Stimulated activated CD8-positive, alpha-beta memory T cell treated with anti-CD3 and anti-CD28 coated beads, Interleukin-7, amount 100 ng/mL, for 1 hour (primary cell): ENCODE measurements at places on chromosomes 2 and 18.

- DNase-seq: no peak
Observed at GRCh38 chr2:178506524-178506923, 26.3 kb downstream of the PLEKHA3 start.

DNA sequence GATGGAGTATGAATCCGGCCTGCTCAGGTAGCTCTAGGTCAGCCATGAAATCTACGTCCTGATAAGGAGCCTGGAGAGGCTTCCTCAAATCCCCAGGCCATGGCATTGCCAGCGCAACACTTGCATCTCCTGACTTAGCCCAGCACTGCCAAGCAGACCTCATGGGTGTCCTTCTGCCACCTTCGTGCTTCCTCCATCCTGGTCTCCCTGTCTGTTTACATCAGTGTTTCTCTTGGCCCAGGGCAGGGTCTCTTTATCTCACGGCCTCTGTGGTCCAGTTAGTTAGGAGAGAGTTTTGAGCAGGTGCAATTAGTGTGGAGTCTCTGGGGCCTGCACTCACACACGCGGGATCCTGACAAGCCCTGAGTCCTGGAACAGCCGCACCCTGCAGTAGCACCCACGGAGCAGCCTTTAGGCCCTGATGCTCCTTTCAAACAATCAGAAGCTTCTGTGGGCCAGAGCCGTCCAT lies 193.1 kb upstream of the ARL4C start:
- no peak for DNase-seq

- DNase-seq: no peak
Observed at GRCh38 chr2:231276987-231277386, 78.6 kb downstream of the ARMC9 start.

DNA sequence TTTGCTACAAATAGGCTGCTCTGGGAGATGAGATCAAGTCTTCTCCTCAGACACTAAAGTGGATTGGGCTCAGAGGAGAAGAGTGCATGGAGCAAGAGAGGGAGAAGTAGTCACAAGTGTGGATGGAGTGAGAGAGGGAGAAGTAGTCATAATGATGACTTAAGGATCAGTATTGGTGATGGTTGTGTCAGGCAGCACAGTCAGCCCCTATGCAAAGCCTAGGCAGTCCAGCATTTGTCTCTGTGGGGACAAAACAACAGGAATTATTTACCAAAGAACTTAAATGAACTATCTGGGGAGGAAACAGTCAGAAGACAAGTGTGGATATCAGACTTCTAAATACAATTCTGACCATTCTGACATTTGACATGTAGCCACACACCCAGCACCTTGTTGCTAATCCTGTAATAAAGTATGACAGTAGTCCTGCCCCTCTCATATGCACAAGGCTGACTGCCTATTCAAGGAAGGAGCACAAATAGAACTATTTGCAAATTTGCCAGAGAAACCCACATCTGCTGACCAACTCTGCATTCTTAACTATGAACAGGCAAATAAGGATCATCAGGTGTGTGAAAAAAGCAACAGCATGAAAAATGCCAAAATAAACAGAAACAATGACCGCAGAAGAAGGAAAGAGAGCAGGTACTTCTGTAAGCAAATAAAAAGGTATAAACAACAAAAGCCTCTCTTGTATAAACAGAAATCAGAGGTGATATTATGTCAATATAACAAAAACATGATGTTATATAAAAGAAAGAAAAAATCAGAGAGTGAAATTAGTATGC lies 1597.9 kb upstream of the ACVR2A start:
- no peak for DNase-seq

GRCh38 chr2:188524519-188525113 lies 232.9 kb downstream of the GULP1 start:
- no peak for DNase-seq

- DNase-seq: no peak
Observed at GRCh38 chr2:141570474-141571131, 560.2 kb downstream of the LRP1B start.

DNA sequence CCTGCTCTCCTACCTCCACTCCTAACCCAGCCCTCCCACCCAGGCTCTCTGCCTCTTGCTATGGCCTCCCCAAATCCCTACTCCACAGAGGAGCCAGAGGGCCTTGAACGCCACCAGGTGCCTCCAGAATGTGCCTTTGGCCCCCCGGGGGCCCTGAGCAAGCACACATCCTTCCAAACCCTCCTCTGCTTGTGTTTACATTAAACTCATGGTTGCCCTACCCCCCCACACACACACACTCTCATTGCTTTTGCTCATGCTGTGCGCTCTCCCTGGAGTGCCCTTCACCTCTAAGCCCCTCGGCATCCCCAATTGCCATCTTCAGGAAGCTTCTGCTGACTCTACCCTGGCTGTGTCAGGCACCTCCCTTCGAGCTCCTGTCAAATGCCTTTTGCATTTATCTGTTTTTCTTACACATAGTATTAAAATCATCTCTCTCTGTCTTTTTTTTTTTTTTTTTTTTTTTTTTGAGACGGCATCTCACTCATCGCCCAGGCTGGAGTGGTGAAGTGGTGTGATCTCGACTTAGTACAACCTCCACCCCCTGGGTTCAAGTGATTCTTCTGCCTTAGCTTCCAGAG lies 16.3 kb upstream of the TET3 start:
- no peak for DNase-seq

DNA sequence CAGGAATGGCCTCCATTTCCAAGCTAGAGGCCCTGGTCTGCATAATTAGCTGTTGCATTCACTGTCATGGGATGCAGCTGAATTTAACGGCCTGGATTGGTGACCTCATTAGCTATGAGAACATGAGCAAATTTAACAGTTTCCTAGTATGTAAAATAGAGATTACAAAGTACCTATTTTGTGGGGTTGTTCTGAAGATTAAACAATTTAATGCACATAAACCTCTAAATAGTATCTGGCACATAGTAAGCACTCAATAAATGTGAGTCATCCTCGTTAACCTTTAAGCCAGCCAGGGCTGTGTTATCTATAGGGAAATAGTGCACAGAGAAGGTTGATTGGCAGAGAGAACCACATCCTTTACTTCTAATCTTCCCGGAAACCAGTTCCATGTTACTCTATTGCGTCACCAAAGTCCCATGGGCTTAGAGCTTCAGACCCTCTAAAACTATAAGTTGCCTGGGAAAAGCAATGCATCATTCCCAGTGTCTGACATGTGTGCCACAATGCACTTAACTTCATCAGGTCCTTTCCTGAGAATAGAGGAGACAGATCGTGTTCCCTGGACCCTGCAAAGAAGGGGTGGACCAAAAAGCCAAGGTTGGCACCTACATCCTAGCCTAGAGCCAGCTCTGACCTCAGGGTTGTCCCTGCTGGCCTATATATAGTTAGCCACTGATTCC lies 196.5 kb downstream of the LNPK start:
- no peak for DNase-seq

GRCh38 chr2:201781557-201782051 lies 871 bp upstream of the ALS2 start:
- no peak for DNase-seq

- DNase-seq: no peak
Observed at GRCh38 chr2:9914384-9915065, 37.0 kb upstream of the GRHL1 start.

DNA sequence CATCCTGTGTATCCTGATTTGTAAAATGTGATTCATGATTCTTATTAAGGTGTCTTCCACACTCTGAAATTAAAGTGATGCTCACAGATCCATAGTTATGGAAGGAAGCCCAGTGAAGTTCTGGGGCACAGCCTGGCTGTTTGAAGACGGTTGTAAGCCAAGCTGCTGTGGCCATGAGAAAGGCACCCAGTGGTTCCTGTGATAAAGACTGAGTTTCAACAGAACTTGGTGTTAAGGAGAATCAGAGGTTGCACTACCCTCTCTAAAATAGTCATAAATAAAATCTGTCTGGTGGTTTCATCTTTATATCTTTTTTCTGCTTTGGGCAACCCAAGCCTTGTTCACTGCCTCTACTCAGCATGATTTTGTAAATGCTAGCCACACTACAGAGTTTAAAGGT lies 32.2 kb upstream of the SPOPL start:
- no peak for DNase-seq

GRCh38 chr2:77867146-77867545 lies 345.0 kb upstream of the LRRTM4 start:
- DNase-seq: no peak

GRCh38 chr2:139836769-139837168 lies 1056.6 kb upstream of the NXPH2 start:
- no peak for DNase-seq

GRCh38 chr2:179814050-179814449 lies 47.4 kb downstream of the ZNF385B start:
- DNase-seq: no peak

GRCh38 chr2:188085421-188085820 lies 206.3 kb upstream of the GULP1 start:
- no peak for DNase-seq

DNA sequence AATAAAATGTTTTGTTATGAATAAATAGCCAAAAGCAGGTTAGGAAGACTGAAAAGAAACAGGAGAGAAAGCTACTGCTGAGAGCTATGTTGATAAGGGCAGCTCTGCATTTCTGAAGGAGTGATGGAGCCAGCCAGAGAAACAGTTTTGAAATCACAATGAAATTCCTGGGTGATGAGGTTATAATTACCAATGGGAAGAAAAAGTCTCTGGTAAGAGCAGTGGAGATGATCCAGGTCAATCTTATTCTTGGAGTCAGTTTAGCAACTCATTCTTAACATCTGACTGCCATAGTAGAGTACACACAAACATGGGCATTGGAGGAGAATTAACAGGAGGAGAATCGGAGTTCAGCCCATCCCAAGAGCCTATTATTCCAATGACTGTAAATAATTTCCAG lies 2.4 kb downstream of the ALKAL2 start:
- DNase-seq: no peak

DNA sequence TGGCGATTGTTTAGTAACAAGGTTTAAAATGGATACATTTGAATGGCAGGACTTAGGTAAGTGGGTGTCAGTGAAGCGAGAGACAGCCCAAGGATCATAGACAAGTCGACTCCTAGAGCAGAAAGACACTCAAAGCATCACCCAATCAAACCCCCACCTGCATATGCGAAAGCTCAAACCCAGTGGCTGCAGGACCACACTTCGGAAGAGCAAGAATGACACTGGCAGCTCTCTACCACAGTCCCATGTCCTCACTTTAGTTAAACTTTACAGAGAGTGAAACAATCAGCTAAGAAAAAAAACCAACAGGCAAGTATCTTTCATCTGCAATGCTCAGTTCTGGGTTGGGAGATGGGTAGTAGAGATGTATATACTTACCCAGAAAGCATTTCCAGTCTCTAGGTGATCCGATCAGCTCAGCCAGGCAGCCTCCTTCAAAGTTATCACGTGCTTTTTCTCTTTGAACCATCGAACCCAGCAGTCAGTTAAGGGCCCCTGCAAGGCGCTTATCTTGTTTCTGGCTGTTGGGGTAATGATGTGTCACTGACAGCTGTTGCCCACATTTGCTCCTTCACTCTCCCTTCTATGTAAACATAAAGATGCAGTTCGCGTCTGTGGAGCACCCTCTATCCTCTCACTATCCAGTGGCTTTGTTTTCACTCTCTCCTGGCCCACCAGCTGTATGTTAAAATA lies 357.5 kb upstream of the ID2 start:
- DNase-seq: no peak

- DNase-seq: no peak
Observed at GRCh38 chr2:166297951-166298350, 77.8 kb downstream of the SCN9A start.

DNA sequence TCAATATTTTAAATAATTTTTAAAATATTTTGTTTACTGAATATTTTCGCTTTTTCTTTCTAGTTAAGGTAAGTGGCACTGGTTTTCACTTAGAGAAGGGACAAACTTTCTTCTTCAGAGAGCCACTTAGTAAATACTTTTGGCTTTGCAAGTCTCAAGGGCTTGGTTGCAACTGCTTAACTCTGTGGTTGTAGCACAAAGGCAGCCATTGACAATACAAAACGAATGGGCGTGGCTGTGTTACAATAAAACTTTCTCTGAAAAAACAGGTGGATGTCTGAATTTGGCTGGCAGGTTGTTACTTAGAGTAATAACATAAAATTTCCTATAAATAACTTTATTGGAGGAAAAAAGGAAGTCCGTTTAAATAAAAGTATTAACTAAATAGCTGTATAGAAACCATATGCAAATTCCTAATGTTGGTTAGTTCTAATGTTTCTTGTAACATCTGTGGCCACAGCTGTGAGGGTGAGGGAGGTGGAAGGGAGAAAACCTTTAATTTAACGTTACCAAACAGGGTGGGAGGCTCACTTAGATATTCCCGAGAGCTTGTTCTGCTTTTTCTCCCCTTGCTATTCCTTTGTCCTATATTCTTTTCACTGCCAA lies 62.4 kb upstream of the TNP1 start:
- no peak for DNase-seq

- DNase-seq: no peak
Observed at GRCh38 chr2:16013359-16013911, 73.1 kb downstream of the MYCN start.

DNA sequence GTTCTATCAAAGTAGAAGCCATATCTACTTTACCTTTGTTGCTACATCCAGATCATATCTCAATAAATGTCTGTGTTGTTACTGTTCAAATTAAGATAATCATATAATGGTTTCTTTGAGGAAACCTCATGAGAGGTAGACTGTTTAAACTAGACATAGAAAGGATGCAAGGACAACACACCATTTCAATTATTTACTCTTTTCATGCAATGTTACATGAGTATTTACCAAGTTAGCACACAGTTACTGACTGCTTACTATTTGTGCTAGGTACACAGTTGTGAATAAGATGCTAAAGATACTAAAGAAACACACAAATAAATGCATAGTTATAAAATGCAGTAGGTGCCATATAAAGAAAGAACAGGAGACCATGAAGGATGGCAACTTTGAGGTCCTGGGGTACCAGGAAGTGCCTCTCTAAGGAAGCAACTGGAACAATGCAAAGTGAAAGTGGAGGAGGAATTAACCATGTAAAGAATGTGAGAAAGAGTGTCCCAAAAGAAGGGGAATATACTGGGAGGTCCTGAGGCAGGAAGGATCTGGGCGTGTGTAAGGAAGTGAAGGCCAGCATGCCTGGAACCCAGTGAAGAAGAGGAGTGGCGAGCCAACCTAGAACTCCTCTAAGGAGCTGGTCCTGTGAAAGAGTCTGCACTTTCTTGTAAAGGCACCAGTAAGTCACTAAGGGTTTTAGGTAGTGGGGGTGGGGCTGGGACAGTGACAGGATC lies 39.4 kb downstream of the RBMS1 start:
- DNase-seq: no peak

- DNase-seq: no peak
Observed at GRCh38 chr2:202426751-202427150, 50.6 kb downstream of the BMPR2 start.

- no peak for DNase-seq
Observed at GRCh38 chr2:38163579-38163978, 87.6 kb upstream of the CYP1B1 start.

GRCh38 chr18:55415258-55415871 lies 172.6 kb downstream of the TCF4 start:
- peak; percentile 40 for DNase-seq

- DNase-seq: no peak
Observed at GRCh38 chr2:15547115-15547876, 13.8 kb downstream of the NBAS start.

DNA sequence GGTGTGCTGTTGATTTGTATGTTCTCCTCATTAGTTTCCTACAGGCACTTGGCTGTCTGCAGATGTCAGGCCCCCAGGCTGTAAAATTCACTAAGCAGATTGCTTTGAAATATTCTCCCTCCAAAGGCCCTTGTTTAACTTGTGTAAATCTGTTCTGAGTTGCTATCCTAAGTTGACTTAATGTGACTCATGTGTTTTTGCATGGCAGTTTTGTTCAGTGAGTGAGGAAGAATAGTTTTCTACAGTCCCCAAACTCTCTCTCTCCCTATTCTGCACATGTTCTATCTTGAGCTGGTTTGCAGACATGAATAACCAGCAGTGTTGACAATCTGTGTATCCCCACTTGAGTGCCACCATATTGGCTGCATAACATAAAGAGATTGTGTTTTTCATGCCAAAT lies 1005.4 kb upstream of the DDX18 start:
- DNase-seq: no peak
